T follicular helper cell (primary cell): ENCODE measurements at places on chromosomes 11 and 22.

GRCh38 chr22:36988075-36988832, 31.0 kb downstream of the TST start:
- DNase-seq, result no peak

GRCh38 chr11:134388590-134388989, 23.5 kb downstream of the B3GAT1 start:
- DNase-seq, result no peak

- no peak for DNase-seq
These were observed 18.1 kb upstream of the ELF5 start for GRCh38 chr11:34531663-34532062.

DNA sequence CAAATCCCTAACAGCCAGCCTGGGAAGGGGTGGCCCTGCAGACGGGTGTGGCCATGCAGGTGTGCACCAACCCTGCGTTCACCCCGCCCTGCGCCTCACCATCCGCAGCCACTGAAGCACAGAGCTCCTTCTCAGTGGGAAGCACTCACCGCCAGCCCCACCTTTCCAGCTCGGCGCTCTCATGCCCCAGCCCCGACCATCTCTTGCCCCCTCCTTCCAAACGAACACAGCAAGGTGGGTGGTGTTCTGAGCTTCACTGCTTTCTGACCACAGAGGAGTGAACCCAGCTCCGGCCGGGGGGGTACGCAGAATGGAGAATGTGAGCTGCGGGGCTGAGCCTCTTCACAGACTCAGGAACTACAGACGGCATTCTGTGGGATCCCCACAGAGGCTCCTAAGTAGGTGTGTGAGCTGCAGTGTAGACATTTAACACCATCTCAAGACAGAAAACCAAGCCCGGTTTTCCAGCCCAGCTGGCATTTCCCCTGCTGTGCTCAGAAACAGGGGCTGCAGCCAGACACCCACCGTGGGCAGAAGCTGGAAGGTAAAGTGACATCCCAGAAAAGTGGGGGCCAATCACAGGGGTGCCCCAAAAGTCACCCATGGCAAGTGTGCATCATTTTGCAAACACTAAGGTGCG, 88.4 kb upstream of the RTL6 start:
- DNase-seq, result no peak

GRCh38 chr22:43230571-43230970, 43.6 kb upstream of the TTLL12 start:
- no peak for DNase-seq

DNA sequence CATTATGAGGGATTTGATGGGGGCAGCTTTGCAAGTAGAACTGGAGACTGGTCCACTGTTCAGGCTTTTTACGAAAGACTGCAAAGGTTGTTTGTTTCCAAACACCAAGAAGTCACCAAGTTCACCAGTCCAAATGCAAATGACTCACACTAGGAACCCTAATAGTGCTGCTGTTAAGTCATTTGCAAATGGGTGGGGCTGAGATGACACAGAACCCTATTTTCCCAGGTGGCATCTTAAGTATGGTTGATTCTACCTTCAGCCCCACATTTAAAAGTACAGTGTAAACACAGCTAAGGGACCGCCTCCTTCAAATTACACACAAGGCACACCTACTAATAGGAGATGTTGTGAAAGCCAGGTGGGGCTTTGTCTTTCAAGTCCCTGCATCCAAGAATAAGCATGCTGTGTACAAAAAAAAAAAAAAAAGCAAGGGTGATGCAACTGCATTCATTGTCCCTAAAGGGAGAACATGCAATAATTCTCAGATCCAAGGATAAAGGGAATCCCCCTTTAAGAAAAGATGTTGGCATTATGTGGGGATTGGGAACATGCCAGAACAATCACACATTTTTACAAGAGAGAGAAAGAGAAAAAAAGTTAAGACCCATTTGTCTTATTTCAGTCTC, 27.3 kb downstream of the BDNF start:
- no peak for DNase-seq

GRCh38 chr11:23423104-23423503, 562.8 kb upstream of the CCDC179 start:
- DNase-seq, result no peak

- no peak for DNase-seq
These were observed 15.4 kb downstream of the XRCC6 start for GRCh38 chr22:41636467-41636866.

- no peak for DNase-seq
These were observed 4.6 kb downstream of the TECTA start for GRCh38 chr11:121105481-121106195.

GRCh38 chr11:48036011-48036410, 55.7 kb downstream of the PTPRJ start:
- DNase-seq, result no peak

DNA sequence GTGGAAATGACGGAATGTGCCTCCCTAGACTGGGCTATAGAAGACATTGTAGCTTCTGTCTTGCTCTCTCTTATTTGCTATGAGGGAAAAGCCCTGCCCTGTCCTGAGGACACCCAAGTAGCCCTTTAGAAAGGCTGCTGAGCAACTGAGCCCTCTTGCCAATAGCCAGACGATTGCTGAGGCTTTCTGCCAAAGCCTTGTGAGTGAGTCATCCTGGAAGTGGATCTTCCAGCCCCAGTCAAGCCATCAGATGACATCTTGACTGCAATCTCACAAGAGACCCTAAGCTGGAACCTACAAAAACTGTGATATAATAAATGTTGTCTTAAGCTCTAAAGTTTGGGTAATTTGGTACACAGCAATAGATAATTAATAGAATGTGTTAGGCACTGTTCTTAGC, 3.9 kb upstream of the TRAF6 start:
- no peak for DNase-seq

- DNase-seq, result no peak
These were observed 1.8 kb upstream of the GAL start for GRCh38 chr11:68682531-68682961.

DNA sequence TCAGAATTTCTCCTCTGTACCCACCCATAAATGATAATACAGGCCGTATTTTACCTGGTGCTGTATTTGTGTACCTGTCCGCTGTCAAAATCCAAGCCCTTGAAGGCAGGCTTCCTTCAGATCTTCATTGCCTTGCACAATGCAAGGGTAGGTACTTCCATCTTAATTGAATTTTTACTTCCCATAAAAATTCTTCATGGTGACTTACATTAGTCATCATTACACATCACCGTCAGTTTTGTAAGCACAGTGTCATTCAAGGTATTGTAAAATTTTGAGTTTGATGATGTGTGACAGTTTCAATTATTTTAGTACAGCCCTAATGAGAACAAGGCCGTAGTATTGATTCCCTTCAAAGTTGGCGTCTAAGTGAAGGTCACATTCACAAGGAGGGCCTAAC, 770 bp upstream of the TSG101 start:
- DNase-seq, result no peak

DNA sequence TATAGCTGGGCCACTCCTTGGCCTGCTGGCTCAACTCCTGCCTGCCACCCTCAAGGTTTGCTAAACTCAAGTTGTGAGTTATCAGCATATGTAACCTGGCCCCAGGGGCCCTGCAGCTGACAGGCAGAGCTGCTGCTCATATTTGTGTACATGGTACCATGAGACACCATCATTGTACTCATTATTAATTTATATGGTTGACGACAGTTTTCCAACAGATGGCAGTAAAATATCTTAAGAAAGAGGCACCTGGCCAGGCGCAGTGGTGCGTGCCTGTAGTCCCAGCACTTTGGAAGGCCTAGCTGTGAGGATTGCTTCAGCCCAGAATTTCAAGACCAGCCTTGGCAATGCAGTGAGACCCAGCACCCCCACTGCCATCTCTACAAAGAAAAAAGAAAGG, 11.4 kb upstream of the DENND5A start:
- DNase-seq, result no peak

DNA sequence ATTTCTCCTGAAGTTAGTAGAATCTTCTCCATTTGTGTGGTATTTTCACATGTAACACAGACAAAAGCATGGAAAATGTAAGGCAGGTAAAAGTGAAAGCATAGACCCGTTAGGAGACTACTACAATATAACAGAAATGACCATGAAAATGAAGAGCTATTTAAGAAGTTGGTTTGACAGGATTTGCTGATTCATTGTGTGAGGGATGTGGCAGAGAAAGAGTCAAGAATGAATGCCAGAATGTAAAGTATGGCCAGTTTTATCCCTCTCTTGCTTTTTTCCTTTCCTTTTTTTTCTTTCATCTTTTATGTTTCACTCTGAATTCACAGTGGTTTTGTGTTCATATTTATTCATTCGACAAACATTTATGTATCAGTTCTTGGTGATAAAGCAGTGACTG, 115.9 kb downstream of the ARFGAP2 start:
- no peak for DNase-seq

- DNase-seq, result no peak
These were observed 87.4 kb upstream of the DRD2 start for GRCh38 chr11:113562576-113562975.
